ENCODE measurements at places on chromosomes 11 and 22. TPM values are rescaled to one million over a fixed set of nuclear protein-coding genes. Genes with fewer than 3 reads are reported as not detected.

The CHEK1 gene
- polyA plus RNA-seq, result 27.5 TPM

The SF1 gene
- 417 TPM for polyA plus RNA-seq

The OR8G1 gene
- not detected for polyA plus RNA-seq

The KCNK4 gene
- polyA plus RNA-seq, result 0.08 TPM

The LAYN gene
- 7.4 TPM for polyA plus RNA-seq

The APOA4 gene
- not detected for polyA plus RNA-seq

DNA sequence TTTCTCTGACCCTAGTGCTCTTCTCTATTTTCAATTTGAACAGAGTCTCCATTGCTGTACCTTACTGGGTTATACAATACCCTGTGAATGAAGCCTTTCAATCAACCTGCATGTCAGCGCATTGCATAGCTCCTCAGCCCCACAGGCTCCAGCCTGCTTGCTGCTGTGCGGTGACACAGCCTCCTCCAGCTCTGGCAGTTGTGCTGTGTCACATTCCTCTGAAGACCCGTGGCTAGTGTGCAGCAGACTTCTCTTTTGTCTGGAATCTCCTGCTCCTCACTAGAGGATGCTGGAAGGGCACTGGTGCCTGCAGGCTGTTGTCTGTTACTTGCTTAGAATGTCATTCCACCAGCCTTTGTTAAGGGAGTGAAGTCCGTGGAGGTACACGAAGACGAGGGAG lies 390.1 kb upstream of the B3GAT1 start:
- no peak for DNase-seq

DNA sequence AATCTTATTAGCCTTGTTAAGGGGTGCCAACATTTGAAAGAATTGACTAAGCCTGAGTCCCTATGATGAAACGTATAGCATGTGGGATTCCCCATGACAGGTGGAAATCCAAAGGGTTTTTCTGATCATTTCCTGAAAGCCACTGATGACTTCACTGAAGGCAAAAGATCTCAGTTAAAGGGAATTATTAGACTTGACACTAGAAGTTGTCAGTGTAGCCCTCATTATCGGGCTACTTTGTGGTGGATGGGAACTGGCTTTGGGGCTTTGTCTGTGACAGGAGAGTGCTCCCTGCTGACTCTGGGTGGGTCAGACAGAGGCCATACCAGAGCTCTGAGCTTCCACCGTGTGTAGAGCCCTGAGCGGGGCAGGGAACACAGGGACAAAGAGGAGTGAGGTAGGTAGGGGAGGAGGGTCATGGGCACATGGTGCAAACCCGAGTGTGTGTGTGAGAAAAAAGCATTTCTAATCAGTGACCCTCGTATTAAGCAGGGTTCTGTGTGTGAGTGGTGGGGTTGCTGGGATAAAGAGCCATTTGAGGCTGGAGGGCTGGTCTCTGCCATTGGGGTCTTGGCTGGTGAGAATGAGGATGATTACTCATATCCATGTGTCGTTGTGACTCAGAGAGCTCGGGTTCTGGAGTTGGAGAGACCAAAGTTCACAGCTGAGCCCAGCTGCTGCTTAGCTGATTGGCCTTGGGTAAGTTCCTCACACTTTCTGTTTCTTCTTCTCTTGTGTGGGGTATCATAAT lies 101.1 kb downstream of the GRIK4 start:
- no peak for DNase-seq

GRCh38 chr22:45546333-45547015 lies 43.8 kb downstream of the FBLN1 start:
- no peak for DNase-seq

GRCh38 chr11:46597609-46598219 lies 3.9 kb upstream of the AMBRA1 start:
- DNase-seq, result no peak

GRCh38 chr22:45524157-45524556 lies 21.5 kb downstream of the FBLN1 start:
- no peak for DNase-seq

- DNase-seq, result no peak
Measured at GRCh38 chr11:63766531-63767235, 1.9 kb downstream of the ZFTA start.

GRCh38 chr11:104946907-104947306 lies 21.5 kb downstream of the CASP4 start:
- DNase-seq, result no peak

DNA sequence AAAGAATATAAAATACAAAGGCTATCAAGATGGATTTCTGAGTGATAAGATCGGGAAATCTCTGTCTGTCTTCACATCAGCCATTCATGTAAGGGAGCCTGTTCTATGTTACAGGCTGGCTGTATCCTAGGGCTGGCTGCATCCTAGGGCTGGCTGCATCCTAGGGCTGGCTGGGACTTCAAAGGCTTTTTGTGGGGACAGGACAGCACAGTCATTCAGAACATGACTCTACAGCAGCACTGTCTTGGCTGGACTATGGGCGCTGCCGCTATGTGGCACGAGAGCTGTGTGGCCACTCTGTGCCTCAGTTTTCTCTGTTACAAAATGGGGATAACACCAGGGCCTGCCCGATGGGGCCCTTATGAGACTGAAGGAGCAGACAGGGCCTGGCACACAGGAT lies 10.2 kb downstream of the ADAMTS8 start:
- DNase-seq, result no peak

DNA sequence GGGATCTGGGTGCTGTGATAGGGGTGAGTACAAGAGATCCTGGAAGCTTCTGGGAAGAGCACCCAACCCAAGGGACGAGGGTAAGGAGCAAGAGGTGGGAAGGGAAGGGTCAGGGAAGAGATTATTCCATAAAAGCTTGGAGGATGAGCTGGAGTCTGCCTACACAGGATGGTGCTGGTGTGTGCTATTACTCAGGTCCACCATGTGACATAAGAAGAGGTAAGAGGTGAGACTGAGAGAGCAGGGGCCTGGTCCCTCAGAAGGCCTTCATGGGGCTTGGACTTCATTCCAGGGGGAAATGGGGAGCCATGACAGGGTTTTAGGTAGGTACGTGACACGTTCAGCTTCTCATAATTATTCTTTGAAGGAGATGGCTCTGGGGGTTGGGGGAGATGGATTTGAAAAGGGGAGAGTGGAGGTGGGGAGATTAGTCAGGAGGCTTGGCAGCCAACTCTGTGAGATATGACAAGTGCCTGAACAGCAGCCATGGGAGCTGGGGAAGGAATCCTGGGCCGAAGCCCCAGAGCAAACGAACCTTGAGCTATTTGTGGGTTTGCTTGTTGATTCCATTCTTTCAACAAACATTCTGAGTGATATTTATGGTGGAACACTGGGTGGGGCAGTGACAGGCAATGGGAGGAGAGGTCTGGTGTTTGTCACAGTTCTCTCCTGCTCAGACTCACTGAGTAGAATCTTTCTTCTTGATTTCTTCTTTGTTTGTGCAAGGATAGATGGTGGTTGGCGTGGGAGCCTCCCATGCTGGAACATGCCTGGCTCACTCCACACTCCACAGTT lies 11.2 kb upstream of the NCAM1 start:
- DNase-seq, result no peak

- no peak for DNase-seq
Measured at GRCh38 chr11:125489166-125489565, 6.9 kb downstream of the FEZ1 start.
